Activated T-cell treated with anti-CD3 and anti-CD28 coated beads, Interleukin-2, amount 50 U/mL, for 72 hours (primary cell): ENCODE measurements at places on chromosomes 5 and 9. TPM values are rescaled to one million over a fixed set of nuclear protein-coding genes. Genes with fewer than 3 reads are reported as not detected.

The MARCOL gene
- not detected for total RNA-seq

The ADGRD2 gene
- total RNA-seq, result not detected

The GABRB2 gene
- total RNA-seq, result not detected

The C5orf58 gene
- total RNA-seq, result not detected

The SIT1 gene
- total RNA-seq, result 61.4 TPM

The SPATA31C1 gene
- total RNA-seq, result not detected

The ZNF454 gene
- total RNA-seq, result not detected

The S1PR3 gene
- total RNA-seq, result 0.48 TPM

The OGN gene
- not detected for total RNA-seq

The WDR31 gene
- total RNA-seq, result 1.4 TPM

The PTBP3 gene
- total RNA-seq, result 125 TPM

The GMCL2 gene
- total RNA-seq, result not detected

The ANXA1 gene
- 51.1 TPM for total RNA-seq

The ANGPTL2 gene
- total RNA-seq, result not detected

The XRCC4 gene
- 13.4 TPM for total RNA-seq

The PCDHGB5 gene
- 0.17 TPM for total RNA-seq

The ZNF366 gene
- total RNA-seq, result not detected

The ZNF474 gene
- 0.12 TPM for total RNA-seq

The TSC1 gene
- 28.8 TPM for total RNA-seq

The BTNL3 gene
- 0.16 TPM for total RNA-seq

The GNPDA1 gene
- 28.0 TPM for total RNA-seq

The RXFP3 gene
- total RNA-seq, result not detected

The CCNI2 gene
- total RNA-seq, result 4.6 TPM

The RFX3 gene
- 20.1 TPM for total RNA-seq

The SLC45A2 gene
- total RNA-seq, result not detected

The SLC34A1 gene
- total RNA-seq, result 0.19 TPM

The SPTLC1 gene
- total RNA-seq, result 54.4 TPM

The RELL2 gene
- 19.5 TPM for total RNA-seq

The FRRS1L gene
- total RNA-seq, result not detected

The ITK gene
- 314 TPM for total RNA-seq

The SLC38A9 gene
- total RNA-seq, result 25.9 TPM

The JAKMIP2 gene
- 6.3 TPM for total RNA-seq

The CRHBP gene
- total RNA-seq, result 0.67 TPM

The STPG3 gene
- total RNA-seq, result not detected

The SH3TC2 gene
- not detected for total RNA-seq

The PLAC8L1 gene
- total RNA-seq, result 0.42 TPM

The QRFP gene
- not detected for total RNA-seq

The C9 gene
- not detected for total RNA-seq

The PCDHB14 gene
- total RNA-seq, result not detected

The ANKRD55 gene
- 0.74 TPM for total RNA-seq

The THOC3 gene
- total RNA-seq, result 67.8 TPM

The SCGB3A1 gene
- not detected for total RNA-seq

The FOXD4L6 gene
- total RNA-seq, result not detected

The GDF9 gene
- total RNA-seq, result 1.9 TPM

The TAF11L5 gene
- not detected for total RNA-seq

The N4BP3 gene
- total RNA-seq, result 6.0 TPM

The CCL27 gene
- total RNA-seq, result 1.4 TPM

The SPINK7 gene
- not detected for total RNA-seq

The MINAR2 gene
- total RNA-seq, result not detected

The POLK gene
- total RNA-seq, result 34.2 TPM

The AJM1 gene
- total RNA-seq, result 5.3 TPM

The TSSK1B gene
- total RNA-seq, result not detected

The HMCN2 gene
- total RNA-seq, result 0.12 TPM
